ENCODE measurements at places on chromosomes 1 and 21.
A peak's percentile ranks its signal among the peaks of the same experiment; 100 is the strongest.

DNA sequence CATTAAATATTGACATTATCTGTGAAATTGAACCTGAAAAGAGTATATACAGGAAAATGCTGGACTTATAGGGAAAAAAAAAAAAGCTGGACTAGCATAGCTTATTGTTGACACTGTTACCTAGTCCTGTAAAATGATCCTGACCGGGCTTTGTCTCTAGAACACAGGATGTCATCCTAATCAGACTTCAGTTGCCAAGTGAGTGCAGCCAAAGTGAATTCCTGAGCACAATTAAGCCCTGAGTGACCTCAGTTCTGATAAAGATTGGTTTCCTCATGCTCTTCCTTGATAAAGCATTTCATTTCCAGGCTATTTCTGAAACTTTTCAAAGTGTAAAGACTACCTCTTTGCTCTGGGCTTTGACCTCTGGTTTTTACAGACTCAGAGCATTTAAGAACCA is 19.8 kb downstream of the SELP start:
- no peak for DNase-seq

- peak; percentile 68 for DNase-seq
Observed at GRCh38 chr21:43866260-43866629, 1.2 kb downstream of the AGPAT3 start.

DNA sequence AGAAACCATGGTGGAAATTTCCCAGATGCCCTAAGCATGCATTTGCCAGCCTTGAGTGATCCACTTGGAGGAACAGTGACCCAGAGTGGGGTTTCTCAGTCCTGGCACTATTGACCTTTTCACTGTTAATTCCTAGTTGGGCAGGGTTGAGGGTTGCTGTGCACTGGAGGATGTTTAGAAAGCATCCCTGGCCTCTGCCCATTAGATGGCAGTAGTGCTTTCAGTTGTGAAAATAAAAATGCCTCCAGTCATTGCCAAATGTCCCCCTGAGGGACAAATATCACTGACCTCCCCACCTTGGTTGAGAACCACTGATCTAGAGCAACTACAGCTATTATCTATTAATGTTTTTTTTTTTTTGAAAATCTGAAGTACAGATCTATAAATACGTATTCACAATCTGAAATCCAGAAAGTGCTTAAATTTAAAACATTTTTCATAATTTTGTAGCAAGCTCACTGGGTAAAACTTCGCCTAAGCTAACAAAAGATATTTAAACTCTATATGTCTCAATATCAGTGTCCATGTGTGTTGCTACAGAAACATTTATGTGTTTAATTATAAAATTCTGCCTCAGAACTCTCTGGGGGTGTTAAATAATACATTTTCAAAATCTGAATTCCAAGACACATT is 27.3 kb downstream of the F3 start:
- DNase-seq: no peak

- DNase-seq: no peak
Observed at GRCh38 chr1:75787524-75787923, 1.5 kb downstream of the RABGGTB start.

- no peak for DNase-seq
Observed at GRCh38 chr1:197663162-197663953, 111.9 kb downstream of the DENND1B start.

DNA sequence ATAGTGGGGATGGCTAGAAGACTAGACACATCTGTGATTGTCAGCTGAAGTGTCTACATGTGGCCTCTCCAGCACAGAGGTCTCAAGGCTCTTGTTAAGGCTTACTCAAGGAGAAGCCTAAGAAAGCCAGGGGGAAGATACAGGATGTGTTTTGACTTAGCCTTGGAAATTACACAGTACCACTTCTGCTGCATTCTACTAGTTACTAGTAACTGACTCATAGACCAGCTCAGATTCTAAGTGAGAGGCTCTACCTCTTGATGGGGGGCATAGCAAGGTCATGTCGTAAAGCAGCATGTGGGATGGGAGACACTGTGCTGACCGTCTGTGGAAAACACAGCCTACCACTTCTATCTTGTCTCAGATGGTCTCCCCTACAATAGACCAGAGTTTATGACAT is 99.5 kb downstream of the UBE2U start:
- peak; percentile 79 for DNase-seq

DNA sequence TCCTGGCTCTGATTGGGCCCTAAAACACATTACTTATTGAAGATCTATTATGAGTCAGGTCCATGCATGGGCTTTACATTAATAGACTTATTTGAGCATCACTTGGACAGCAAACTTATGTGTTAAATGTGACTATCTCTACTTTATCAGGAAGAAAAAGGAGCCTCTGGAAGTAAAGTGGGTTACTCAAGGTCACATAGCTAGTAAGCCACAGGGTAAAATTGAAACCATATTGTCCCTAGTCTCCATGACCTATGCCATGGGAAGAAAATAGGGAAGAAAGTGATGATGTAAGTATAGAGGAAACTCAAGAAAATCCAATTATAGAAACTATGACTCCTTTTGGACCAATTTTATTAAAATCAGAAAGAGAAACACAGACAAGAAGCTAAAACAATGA is 555.3 kb downstream of the NUF2 start:
- DNase-seq: peak; percentile 25

- peak; percentile 46 for DNase-seq
Observed at GRCh38 chr1:44239331-44239960, 26.2 kb downstream of the DMAP1 start.

DNA sequence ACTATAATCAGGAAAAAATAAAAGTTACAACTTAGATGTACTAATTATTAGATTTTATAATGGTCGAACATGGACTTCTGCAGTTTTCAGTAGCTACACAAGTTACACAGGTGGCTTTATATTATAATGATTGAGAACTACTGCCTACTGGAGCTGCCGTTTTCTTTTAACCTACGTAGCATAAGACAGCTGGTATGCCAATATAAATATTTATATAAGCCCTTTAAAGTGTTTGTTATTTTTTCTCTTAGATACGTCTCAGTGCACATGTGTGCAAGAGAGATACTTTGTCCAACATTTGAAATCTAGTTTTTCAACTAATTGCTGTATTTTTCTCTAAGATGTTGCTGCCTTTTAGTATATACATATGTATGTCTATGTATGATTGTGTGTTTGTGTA is 42.4 kb downstream of the PDC start:
- DNase-seq: peak; percentile 45

GRCh38 chr1:3375245-3375644 is 79.2 kb upstream of the ARHGEF16 start:
- no peak for DNase-seq

- no peak for DNase-seq
Observed at GRCh38 chr21:18524097-18524880, 120.7 kb upstream of the TMPRSS15 start.

- DNase-seq: no peak
Observed at GRCh38 chr1:211822677-211823407, 7.7 kb downstream of the LPGAT1 start.

DNA sequence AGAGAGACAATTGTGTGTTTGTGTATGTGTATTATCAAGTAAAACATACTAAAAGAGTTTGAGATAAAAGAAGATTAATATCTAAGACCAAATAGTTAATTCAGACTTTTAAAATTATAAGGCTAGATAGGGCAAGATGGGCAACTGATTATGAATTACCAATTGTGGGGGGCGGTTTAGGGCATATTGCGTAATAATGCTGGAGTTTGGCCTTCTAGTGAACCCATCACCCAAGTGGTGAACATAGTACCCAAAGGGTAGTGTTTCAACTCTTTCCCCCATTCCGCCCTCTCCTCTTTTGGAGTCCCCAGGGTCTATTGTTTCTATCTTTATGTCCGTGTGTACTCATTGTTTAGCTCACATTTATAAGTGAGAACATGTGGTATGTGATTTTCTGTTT is 55.4 kb downstream of the FRRS1 start:
- DNase-seq: no peak

DNA sequence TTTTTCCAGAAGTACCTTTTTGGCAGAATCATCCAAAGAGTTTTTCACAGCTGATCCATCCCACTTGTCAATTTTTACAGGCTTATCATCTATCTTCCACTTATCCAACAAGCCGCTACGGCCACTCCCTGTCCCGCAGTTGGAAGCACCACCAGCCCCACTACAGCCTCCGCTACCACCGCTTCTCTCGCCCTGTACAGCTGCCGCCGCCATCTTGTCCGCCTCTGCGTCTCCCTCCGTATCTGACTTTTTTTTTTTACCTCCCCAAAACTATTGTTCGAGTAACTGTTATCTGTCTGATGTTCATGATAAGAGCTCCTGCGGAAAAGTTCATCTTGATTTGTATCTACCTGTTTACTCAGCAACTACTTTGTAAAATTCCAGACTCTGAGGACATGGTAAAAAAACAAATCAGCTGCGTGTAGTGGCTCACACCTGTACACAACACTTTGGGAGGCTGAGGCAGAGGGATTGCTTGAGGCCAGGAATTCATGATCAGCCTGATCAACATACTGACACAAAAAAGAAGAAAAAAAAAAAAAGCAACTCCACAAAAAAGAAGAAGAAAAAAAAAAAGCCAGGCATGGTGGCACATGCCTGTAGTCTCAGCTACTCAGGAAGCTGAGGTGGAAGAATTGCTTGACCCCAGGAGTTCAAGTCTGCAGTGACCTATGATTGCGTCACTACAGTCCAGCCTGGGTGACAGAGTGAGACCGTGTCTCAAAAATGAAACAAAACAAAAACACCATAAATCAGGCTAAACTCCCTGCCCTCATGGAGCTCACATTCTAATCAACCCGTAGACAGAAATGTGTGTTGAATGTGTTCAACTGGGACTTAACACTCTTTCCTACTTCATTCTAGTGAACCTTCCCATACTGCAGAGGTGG is 8.0 kb upstream of the EYA3 start:
- DNase-seq: no peak

DNA sequence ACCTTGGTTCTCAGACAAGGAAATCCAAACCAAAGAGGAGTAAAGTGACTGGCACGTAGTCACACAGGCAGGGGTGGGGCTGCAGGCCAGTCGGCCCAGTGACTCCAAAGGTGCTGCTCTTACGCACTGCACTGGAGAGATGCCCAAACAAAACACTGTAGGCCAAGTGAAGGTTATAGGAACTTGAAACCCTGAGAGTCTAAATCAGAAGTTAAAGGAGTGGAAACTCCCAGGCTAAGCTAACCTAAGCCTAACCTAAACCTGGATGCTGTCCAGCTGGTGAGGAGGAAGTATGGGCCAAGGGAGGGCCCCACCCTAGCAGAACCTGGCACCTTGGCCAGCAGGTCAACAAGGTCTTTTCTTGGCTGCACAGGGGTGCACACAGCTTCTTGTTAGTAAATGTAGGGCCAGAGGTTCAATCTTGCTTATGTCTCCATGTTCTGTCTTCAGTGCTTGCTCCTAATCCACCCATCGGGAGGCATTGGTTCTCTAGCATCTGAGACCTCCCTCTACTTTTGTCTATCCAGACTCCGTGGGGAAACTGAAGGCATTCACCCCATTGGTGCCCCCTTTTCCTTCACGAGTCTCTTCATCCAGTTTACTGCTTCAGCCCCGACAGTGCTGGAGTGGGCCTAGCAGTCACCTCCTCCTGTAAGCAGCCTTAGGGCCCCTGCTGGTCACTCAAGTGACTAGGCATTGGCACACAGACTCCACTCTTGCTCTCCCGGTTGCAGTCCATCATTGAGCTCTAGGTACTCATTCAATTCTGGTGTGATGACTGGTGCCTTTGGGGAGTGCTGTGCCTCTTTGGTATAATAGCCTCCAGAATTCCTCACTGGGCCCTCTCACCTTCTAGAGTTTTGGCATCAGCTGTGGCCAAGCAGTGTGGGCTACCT is 12.9 kb upstream of the TMEM125 start:
- no peak for DNase-seq

DNA sequence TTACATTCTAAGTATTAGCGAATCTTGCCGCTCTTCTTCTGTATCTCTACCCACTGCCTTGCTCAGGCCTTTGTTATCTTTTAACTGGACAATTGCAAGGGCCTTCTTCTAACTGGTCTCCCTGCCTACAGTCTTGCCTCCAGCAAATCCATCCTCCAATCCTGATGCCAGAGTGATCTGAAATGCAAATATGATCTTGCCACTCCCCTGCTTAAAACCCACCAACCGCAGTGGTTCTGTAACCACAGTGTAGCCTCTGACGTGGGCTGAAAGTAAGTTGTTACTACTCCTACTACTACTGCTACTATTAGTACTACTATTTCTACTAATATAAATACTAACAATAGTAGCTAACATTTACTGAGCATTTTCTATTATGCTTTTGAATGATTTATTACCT is 12.4 kb downstream of the MOV10 start:
- no peak for DNase-seq

DNA sequence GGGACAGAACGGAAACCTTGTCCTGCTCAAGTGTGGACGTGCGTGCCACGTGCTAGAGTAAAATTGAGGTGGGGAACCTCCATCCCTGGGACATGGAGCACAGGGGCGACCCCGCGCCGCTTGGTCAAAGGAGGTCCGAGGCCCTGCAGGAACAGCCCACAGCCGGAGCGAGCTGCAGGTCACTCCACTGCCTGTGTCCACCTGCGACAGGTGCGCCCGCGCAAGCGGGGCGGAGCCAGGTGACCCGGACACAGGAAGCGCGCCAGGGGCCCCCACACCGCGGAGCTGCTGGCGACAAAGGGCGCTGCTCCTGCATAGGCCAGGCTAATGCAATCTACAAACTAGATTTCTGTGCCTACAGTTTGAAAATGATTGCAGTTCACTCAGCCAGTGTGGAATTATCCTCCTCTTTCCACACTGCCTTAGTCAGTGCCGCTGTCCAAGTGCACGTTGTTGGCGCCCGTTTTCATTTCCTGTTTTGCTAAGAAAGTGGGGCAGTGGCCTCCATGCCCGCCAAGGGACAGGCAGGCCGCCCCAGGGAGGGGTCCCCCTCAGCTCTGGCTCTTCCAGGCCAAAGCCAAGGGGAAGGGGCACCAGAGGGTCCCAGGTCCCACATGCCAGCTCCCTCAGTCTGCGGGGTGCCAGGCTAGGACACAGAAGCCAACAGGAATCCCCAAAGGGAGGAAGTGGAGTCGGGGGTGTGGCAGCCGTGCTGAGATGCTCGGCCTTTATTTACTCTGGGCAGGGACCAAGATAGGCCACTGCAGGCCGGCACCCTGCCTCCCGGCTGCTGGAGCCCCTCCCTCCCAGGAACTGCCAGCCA is 4.3 kb upstream of the NADK start:
- peak; percentile 69 for DNase-seq

- no peak for DNase-seq
Observed at GRCh38 chr1:207959910-207960309, 49.0 kb upstream of the CD34 start.

- DNase-seq: no peak
Observed at GRCh38 chr1:227558732-227559262, 4.6 kb upstream of the ZNF678 start.

- DNase-seq: no peak
Observed at GRCh38 chr1:8646189-8646588, 171.3 kb downstream of the RERE start.

DNA sequence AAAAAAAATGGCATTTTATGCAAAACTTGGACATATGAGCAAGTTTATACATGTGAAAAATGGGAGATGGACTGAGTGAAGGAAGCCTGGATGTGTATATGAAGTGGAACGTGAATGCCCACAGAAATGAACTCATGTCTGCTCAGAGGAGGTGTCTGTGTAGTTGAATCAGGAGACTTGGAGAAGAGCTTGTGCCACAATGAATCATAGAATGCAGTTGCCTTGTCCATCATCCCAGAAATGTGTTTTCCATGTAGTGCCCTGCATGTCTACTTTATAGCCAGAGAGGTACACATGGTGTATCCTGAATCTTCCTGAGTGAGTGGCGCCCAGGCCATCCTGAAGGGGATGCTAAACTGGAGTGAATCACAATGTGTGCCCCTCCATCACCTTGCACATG is 2.6 kb upstream of the ILDR2 start:
- DNase-seq: no peak

GRCh38 chr1:201859424-201859823 is 29.3 kb upstream of the SHISA4 start:
- no peak for DNase-seq

Data from iris pigment epithelial cell (primary cell).